ENCODE measurements at places on chromosomes 16 and 17.

- DNase-seq = no peak
Observed at GRCh38 chr16:48352648-48353390, 32.4 kb downstream of the SIAH1 start.

- no peak for DNase-seq
Observed at GRCh38 chr17:20089756-20090547, 80.8 kb downstream of the SPECC1 start.

DNA sequence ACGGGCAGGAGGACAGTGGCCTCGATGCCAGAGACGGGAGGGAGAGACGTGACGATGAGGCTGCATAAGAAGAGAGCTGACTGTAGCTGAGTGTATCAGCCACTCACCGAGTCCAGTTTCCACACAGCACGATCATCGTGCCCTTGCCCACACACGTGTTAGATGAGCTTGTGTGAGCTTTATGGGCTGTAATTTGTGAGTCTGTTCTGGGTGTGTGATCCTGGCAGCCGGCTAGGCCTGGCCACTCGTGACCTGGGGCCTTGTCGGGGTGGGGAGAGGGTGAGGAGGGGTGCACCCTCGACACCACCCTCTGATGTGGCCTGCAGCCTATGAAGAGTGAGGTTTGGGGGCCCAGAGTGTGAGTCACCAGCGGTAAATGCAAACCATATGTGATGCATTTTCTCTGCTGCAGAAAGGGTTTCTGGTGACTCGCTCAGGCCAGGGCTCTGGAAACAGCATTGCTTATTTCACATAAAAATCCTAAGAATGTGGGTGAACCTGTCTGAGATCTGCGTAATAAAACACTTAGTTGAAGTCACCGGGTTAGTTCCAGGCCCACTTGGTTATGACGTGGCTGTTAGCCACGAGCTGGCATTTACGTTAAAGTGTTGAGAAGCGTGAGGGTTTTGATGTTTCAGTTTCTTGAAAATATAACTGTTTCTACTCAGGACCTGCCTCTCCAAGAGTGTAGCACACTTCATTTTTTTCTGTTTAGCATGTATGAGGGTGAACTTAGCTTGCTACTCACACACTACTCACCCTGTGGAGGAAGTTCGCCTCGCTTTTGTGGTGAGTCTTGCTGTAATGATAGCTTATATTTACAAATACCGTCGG, 4.2 kb downstream of the METRNL start:
- peak; percentile 78 for DNase-seq

DNA sequence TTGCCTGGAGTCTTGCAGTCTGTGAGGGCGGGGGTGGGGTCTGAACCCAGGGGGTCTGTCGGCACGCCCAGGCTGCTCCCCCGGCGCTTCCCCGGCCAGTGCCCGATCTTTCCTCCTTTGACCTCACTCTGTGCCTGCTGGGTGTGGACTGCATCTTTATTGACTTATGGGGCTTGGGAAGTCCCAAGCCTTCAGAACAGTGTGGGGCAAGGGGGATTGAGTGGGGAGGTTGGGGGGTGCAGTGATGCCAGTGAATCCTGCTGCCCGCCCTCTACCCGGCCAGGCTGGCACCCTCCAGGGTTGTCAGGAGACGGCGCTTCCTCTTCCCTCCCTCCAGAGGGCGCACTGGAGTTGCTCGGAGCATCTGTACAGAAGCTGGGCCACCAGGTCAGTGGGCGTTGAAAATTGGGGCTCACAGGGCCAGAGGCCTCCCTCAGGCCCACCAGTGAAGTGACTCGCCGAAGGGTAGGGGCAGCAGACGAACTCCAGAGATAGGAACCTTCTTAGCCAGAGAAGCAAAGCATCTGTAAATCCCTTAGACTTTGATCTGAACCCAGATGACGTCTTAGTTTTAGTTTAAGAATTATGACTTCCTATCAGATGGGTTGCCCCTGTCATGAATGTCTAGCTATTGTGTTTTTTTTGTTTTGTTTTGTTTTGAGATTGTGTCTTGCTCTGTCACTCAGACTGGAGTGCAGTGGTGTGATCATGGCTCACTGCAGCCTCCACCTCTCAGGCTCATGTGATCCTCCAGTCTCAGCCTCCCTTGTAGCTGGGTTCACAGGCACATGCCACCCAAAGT, 184.8 kb upstream of the CIBAR2 start:
- DNase-seq = peak; percentile 69

GRCh38 chr17:69447726-69448125, 33.2 kb downstream of the MAP2K6 start:
- DNase-seq = no peak

GRCh38 chr16:50166511-50167500, 13.7 kb downstream of the TENT4B start:
- DNase-seq = no peak

- DNase-seq = no peak
Observed at GRCh38 chr16:11586378-11586855, 302 bp downstream of the LITAF start.

- no peak for DNase-seq
Observed at GRCh38 chr17:64356304-64356686, 34.4 kb downstream of the PECAM1 start.

- DNase-seq = no peak
Observed at GRCh38 chr17:80527016-80527645, 17.5 kb upstream of the RPTOR start.

DNA sequence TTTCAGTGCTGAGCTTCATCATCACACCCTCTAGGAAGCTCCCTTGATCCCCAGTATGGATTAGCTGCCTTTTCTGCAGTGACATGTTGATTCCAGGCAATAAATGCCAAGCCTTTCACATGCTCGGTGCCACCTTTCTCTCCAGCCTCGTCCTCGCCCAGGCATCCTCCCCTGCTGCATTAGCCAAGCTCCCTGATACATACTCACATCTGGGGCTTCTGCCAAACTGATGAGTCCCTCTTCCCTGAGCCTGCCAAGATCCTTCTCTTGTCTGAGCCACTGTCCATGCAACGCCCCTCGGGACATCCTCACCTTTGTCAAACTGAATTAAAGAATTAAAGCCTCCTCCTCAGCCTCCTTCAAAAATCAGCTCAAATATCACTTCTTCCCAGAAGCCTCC, 538.5 kb upstream of the CDH11 start:
- no peak for DNase-seq

DNA sequence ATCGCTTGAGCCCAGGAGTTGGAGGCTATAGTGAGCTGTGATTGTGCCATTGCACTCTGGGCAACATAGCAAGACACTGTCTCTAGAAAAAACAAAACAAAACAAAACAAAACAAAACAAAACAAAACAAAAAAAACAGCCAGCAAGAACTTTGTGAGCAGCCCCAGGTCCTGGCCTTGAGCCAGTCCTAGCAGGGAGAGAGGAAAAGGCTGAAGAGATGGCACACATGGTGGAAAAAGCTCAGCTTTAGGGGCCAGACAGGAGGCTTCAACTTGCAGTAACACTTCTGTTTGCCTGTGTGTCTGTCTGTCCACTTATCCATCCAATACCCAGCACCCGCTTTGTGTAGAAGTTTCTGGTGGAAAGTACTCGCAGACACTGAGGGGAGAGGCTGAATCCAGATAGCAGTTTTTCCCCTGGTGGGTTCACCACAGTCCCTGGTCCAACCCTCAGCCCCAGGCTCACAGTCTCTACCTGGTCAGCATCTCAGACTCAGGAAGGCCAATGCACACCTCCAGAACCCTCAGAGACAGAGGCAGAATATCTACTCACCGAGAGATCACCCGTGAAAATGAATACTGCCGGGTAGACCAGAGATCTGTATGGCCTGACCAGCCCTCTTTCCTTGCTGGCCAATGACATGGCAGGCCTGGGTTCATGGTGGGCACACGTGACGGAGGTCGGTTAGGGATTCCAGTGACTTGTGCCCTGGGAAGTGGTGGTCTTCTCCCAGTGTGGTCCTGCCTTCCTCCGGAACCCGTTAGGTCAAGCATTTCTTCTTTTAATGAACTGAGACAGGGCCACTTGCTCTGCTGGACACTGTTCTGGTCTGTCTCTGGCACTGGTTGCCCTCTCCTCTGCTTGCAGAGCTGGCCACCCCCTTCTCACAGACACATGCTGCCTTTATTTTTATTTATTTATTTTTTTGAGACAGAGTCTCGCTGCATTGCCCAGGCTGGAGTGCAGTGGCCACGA, 79.5 kb upstream of the DNAJA2 start:
- no peak for DNase-seq

- no peak for DNase-seq
Observed at GRCh38 chr16:89949756-89950155, 1.2 kb downstream of the DEF8 start.

DNA sequence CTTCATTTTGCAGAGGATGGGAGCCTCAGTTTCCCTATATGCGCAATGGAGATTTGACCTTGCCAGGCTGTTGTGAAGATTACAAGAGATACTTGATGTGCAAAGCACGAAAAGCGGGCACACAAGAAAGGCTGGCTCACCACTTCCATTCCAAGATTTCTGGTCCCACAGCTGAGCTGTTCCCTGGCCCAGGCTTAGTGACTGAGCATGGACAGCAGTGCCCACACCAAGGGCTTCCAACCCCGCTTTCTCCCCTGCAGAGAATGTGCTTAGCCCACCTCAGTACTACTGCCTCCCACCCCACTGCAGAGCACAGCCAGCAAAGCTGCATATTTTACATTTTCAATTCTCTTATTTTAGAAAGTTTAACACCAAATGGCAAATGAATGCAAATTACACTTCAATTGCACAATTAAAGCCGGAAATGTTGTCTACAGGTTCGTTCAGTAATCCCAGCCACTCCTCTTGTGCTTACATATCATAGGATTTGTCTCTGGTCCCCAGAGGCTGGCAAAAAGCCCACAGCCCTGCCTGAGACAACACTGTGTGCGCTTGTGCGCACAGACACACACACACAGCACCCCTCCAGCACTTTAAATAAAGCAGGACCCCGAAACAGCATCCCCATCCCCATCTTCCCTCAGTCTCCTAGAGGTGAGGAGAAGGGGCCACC, 51.8 kb downstream of the VAC14 start:
- no peak for DNase-seq
